ENCODE measurements at places on chromosomes 7 and 10.

DNA sequence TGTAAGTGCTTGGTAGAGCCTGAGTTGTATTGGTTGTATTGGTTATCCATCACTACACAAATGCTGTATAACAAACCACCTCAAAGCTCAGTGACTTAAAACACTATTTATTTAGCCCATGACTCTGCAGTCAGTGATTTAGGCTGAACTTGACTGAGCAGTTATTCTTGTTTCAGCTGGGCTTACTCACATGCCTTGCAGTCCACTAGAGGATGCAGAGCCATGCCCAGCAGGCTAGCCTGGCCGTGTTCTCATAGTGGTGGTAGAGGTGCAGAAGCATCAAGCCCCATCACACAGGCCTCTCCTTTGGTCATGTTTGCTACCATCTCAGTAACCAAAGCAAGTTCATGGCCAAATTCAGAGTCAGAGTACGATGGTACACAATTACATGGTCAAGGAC, 43.9 kb downstream of the LUC7L2 start:
- DNase-seq: no peak

- DNase-seq: no peak
These were observed 58.2 kb upstream of the NUPR2 start for GRCh38 chr7:56174346-56174874.

- peak; percentile 82 for DNase-seq
These were observed 6.2 kb upstream of the ZAN start for GRCh38 chr7:100726996-100727761.

- DNase-seq: no peak
These were observed 24.3 kb downstream of the SUN3 start for GRCh38 chr7:48004638-48005037.

- no peak for DNase-seq
These were observed 71.3 kb downstream of the TACC2 start for GRCh38 chr10:122060250-122060649.

DNA sequence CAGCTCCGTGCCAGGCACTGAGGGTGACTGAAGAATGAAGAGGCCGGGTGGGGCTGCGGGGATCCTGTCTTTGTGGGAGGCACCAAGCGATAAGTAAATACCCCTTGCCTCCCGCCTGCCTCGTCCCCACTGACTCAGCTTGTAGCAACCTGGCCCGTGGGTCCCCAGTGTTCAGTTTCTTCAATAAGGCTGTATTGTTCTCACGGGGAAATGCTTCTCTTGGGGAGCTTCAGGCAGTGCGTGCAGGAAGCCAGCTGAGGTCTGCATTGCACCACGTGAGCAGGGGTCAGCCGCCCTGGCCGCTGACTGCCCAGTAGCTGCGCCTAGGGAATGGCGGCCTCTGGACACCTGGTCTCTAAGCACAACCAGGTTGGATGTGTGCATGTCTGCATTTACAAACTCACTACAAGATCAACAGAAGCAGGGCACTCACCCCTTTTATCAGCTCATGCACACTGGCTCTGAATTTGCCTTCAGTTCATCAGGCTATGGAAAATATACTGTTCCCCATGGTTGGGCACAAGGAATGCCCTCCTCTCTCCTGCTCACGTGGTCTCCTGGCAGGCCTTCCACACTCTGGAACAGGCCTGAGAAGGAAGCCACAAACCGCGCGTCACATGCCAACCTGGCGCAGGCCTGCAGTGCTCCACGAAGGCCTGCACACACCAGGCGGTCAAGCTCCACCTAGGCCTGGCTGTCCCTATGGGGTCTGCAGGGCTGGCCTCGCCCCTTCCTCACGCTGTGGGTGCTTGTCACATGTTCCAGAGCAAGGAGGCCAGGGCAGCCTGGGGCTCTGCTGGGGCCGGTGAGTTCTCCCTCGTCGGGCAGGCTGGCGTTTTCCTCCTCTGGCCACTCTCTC, 135.7 kb upstream of the RNF32 start:
- no peak for DNase-seq

- peak; percentile 75 for DNase-seq
These were observed 562 bp downstream of the GRK5 start for GRCh38 chr10:119207713-119208552.

DNA sequence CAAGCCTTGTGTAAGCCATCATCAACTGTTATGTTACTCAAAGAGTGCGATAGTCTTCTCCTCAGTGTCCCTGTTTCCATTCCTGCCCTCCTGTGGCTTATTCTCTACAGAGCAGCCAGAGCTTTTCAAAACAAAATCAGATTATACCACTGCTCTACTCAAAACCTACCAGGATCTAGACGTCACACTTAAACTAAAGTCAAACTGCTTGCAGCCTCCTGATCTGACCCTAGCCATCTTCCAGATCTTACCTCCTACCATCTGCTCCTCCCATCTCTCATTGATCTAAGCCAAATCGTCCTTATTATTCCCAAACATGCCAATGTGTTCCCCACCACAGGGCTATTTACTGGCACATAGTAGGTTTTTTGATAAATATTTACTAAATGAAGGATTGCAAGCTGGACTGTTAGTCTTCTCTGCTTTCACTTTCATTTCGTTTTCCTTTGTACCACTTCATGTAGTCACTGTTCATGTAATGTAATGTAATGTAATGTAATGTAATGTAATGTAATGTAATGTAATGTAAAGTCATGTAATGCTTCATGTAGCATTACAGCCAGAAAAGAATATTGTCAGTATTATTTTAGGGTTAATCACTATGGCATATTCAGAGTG, 116.1 kb downstream of the GPR37 start:
- DNase-seq: no peak

DNA sequence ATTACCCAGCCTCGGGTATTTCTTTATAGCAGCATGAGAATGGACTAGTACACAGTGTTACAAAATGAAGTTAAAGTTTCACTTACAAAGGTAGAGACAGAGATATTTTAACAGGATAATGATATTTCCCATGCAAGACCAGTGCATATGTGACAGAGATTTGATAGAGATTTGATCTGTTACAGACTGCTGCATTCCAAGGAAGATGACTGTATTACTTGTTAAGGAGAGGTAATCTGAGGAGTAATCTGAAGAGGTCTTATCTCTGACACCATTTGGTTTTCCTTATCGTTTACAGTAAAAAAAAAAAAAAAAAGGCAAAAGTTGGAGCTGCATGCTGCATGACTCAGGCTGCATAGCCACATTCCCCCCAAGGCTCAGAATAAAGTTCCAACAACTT, 289.6 kb downstream of the POM121L12 start:
- DNase-seq: no peak

GRCh38 chr10:42988517-42989395, 88.1 kb upstream of the RET start:
- DNase-seq: no peak

- no peak for DNase-seq
These were observed 513.0 kb upstream of the ANKRD30A start for GRCh38 chr10:36612436-36612835.

DNA sequence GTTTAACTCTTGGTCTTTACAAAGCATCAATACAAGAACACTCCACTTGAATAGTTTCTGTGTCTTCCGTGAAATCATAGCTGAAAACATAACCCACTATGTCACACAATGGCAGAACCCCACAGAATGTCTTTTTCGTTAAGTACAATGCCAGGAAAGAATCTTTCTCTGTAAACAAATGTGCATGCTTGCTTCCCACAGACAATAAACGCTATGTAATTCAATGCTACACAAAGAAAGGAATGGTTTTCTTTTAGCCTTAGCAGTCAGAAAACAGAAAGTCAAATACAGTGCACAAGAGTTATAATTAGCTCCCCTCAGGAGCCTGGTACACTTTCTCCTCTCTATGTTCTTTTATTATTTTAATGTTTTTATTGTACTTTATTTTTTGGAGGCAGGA, 186.1 kb downstream of the SRPK2 start:
- no peak for DNase-seq

DNA sequence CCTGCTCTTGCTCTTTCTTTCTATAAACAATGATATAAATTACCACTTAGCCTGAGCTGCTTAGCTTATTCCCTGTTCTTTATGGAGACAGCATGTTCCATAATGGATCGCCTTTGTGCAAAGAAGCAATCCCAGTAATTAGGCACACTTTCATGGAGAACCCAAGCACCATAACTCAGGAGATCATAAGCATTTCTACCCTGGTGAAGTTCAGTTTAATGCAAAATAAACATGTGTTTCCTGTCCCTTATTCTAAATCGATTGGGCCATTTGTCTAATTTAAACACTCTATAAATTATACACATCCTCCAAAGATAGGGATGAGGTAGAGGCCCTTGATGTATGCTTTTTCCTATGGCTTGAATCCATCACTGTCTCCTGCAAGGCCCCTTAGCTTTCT, 75.8 kb upstream of the TMEM72 start:
- DNase-seq: no peak

DNA sequence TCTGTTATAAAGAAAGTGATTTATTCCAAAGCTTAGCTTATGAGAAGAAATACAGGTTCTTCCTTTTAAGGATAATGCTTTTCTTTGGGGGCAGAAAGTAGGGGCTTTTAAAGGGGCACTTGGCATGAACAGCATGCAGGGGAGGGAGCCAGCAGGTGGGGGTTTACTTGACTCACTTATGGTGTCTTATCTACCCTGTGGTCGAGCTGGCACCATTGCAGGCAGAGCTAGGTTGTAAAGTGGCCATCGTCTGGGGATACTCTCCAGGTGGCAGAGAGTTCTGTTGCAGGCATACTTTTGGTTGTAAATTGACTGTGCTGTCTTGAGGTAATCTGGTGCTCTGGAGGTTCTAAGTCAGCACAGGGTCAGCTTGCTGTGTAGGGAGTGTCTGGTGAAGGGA, 26.3 kb upstream of the IFRD1 start:
- no peak for DNase-seq

DNA sequence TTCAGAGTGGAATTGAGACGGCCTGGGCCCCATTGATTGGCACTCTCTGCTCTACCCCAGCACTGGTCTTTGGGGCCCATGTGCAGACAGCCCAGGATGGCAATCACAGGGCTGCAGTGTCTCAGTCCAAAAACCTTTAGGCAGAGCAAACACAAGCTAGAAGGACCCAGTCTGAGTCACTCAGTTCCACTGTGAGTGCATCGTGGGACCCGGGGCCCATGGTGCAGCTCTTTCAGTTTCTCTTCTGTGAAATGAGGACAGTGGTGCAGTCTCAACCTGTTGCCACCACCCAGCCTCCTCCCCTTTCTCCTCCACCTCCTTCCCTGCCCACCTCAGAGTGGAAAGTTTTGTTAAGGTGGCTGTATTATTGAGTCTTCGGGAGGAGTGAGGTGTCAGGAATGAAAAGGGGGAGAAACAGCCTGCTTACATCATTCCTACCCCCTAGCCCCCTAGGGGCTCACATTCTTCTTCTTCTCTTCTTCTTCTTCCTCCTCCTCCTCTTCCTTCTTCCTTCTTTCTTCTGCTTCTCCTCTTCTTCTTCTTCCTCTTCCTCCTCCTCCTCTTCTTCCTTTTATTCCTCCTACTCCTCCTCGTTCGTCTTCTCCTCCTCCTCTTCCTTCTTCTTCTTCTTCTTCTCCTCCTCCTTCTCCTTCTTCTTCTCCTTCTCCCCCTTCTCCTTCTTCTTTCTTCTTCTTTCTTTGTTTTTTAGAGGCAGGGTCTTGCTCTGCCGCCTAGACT, 19.5 kb upstream of the CARD11 start:
- no peak for DNase-seq

DNA sequence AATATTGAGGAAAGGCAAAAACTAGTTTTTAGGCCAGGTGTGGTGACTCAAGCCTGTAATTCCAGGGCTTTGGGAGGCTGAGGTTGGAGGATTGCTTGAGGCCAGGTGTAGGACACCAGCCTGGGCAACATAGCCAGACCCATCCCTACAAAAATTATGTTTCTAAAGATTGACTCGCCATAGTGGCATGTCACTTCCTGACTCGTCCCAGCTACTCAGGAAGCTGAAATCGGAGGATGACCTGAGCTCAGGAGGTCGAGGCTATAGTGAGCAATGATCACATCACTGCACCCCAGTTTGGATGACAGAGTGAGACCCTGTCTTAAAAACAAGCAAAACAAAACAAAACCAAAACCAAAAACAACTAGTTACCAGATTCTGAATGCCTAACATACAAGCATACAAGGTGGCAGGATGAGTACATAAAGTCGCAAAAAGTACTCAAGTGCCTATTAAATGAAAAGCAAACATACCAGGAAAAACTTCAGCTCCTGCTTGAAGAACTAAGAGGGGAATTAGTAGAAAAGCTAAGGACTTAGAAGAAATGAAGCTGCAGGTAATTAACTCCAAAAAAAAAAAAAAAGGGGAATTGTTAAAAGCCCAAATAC, 14.1 kb downstream of the ZNF398 start:
- no peak for DNase-seq

DNA sequence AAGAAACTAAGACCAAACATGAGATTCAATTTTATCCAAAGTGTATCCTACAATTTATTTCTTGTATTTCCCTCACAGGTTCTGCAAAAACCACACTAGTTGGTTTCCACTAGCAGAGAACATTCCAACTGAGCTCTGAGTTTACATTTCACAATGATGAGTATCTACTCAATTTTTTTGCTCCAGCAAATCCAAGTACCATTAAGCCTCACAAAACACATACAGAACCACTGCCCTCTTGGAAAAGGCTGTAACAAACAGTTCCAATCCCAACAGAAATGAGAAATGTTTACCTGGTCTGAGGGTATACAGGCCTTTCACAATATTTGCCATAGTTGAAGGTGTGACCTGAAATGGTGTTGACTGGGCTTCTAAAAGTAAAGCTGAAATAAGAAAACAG, 59.9 kb downstream of the CACUL1 start:
- no peak for DNase-seq

DNA sequence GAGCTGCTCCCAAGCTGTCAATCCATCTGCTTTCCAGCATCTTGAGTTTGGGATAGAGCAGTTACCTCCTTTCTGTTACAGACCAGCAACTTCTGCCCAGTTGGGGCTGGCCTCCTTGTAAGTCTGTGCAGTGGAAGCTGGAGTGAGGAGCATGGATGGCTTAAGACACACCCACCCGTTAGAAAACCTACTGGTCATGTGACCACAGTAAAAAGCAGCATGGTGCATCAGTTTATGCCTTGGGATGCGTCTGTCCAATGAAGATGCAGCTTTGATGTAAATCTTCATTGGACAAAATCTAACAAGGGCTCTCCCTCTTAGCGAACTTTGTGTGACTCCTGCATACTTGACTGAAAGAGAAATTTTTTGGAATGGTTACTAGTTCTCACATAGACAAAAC, 453.5 kb downstream of the TYW1 start:
- no peak for DNase-seq

- no peak for DNase-seq
These were observed 10.4 kb upstream of the PCGF5 start for GRCh38 chr10:91210014-91210413.

- no peak for DNase-seq
These were observed 41.2 kb downstream of the CHCHD3 start for GRCh38 chr7:133040674-133041073.

All from femur (tissue), 1 donor.